Kidney epithelial cell (primary cell): ENCODE measurements at places on chromosomes 4 and X.

GRCh38 chr4:112807083-112807482 is 170.1 kb downstream of the LARP7 start:
- DNase-seq: no peak

DNA sequence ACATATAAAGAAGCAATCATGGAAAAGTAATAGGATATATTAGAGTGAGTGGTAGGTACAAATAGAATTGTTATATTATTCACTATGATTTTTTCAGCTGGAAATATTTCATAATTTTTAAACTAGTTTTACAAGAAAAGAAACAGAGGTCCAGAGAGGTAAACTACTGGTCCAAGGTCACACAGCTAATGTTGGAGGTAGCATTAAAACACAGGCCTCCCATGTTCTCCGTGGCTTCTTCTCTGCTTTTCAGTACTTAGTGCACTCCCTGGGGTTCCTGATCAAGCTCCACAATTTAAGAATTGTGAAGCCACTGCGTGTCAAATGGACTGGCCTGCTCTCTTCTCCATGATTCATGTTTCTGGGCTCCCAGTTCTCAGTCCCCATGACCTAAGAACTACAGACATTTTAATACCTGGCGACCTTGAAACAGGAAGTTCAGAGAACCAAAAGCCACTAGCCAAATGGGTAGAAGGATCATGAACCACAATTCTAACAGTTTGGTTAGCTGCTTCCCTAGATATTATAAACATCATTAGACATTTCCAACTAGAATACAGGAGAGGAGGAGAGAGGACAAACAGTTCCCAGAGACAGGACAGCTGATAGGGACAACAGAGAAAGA is 172.0 kb upstream of the KLF3 start:
- DNase-seq: no peak

DNA sequence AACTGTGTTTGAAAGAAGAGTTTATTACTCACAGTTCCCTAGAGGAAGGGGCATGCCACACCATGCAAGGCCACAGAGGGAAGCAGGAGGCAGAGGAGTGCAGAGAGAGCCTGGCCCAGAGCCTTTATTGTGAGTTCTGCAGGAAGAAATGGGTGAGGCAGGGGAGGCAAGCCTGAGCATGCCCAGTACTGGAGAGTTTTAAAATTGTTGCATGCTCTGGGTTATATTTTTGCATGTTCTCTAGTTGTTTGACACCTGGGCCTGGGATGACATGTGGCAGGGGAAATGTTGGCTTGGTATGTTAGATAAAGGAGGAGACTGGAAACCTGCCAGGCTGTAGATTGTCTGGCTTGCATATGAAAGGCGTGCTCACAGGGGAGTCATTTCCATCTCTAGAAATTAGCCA is 19.7 kb upstream of the CRMP1 start:
- no peak for DNase-seq

- no peak for DNase-seq
These were observed 1733.3 kb upstream of the IGFBP7 start for GRCh38 chr4:58843455-58843854.

DNA sequence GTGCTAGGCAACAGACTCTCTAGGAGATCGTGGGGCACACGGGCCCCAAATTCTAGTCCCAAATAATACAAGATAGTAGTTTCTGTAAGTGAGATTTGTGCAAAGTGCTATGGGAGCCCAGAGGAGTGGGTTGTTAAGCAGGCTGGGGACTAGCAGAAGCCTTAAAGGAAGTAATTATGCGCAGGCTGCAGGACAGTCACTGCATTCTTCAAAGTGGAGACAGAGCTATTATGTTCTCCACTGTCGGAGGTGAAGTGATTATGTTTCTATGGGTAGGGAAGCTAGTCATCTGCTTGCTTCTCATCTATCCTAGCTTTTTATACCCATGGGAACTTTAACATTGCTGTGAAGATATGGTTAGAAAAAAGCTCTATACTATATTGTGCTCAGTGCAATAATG is 154.2 kb downstream of the CPE start:
- no peak for DNase-seq

GRCh38 chr4:120755864-120756263 is 166.7 kb downstream of the PRDM5 start:
- DNase-seq: no peak

- no peak for DNase-seq
These were observed 87.4 kb downstream of the CBLL2 start for GRCh38 chrX:22360129-22360528.

GRCh38 chrX:154401045-154401799 is 3.0 kb downstream of the RPL10 start:
- no peak for DNase-seq
